ENCODE measurements at places on chromosomes 13 and 19.
A peak's percentile ranks its signal among the peaks of the same experiment; 100 is the strongest.

- DNase-seq, result no peak
Observed at GRCh38 chr19:39352381-39353255, 10.4 kb downstream of the SAMD4B start.

GRCh38 chr13:45933203-45933908 is 81.8 kb upstream of the SIAH3 start:
- no peak for DNase-seq

- DNase-seq, result peak; percentile 65
Observed at GRCh38 chr19:53927739-53928138, 18.7 kb downstream of the CACNG7 start.

DNA sequence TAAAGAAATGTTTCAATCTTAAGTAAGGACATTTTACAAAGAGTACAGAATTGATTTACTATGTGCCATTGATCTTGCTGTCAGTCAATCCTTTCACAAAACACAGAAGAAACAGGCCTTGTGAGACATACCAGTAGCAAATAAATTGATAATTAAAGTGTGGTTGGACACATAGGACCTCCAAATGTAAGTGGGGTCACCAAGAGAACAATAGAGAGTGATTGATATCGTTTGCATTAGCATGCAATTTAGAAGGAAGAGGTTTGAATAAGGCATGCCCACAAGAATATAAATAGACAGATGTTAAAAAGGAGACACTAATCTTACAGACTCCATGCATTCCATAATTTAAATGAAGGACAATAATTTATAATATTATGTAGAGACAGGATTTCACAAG is 1628.3 kb downstream of the PCDH9 start:
- no peak for DNase-seq

DNA sequence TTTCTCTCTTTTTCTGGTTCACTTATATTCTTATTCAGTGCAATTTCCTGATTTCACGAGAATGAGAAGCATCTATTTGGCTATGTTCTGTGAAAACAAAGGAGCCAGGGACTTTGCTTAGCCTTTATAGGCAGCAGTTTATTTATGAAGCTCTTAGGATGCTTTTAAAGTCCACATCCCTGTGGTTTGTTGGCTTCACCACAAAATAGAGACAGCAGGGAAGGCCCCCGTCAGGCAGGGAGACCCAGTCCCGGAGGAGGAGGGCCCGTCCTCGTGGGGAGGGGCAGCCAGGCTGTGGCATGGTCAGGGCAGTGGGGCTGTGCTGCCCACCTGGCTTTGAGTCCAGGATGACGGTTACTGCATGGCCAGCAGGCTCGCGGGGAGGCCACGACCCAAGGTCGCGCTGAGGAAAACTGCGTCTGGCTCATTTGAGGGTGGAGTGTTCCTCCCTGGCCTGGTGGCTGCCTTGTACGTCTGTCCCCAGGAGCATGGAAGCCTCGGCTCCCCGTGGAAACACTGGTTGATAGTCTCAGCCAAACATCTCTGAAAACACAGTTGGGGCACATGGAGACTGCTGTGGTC is 92.7 kb downstream of the ATP11A start:
- no peak for DNase-seq

GRCh38 chr19:8028951-8029491 is 23.5 kb upstream of the CCL25 start:
- DNase-seq, result peak; percentile 97

DNA sequence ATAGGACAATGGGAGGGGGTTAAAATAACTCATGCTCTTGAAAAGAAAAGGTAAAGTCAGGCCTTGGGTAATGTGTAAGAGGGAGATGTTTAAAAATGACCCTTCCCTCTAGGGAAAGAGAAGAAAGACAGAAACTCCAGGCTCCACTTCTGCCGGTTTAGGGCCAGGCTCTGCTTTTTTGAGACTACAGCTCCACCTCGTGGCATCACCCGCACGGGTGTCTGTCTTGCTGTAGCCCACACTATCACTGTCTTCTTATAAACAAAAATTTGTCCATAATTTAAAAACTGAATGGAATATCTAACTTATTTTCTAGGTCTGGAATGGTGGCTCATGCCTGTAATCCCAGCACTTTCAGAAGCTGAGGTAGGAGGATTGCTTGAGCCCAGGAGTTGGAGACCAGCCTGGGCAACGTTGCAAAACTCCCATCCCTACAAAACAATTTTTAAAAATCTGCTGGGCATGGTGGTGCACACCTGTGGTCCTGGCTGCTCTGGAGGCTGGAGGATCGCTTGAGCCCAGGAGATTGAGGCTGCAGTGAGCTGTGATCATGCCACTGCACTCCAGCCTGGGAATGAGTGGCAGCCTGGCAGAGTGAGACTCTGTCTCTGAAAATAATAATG is 65.1 kb upstream of the GTF3A start:
- peak; percentile 49 for DNase-seq

DNA sequence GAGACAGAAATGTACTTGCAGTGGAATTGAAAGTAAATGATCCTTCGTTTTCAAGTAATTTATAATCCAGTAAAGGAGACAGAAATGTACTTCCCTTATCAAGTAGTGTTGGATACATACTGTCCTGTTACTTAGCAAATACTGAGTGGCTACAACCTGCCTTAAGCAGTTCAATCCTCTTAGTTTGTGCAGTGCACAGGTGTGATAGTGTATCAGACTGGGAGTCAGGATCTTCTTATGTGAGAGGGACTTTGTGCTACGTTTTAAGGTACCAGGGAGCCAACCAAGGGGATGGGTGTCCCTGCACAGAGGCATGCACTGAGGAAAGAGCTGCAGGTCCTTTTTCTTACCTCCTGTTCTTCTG is 111.1 kb downstream of the DNAJC3 start:
- no peak for DNase-seq

- no peak for DNase-seq
Observed at GRCh38 chr13:95298971-95299621, 2.2 kb downstream of the ABCC4 start.

DNA sequence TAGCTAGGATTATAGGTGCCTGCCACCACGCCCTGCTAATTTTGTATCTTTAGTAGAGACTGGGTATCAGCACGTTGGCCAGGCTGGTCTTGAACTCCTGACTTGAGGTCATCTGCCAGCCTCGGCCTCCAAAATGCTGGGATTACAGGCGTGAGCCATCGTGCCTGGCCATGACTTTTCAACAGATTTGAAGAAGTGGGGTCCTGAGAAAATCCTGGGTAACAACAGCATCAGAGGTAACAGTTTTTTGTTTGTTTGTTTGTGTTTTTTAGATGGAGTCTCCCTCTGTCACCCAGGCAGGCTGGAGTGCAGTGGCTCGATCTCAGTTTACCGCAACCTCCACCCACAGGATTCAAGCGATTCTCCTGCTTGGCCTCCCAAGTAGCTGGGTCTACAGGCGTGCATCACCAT is 3.7 kb downstream of the JUNB start:
- DNase-seq, result no peak

DNA sequence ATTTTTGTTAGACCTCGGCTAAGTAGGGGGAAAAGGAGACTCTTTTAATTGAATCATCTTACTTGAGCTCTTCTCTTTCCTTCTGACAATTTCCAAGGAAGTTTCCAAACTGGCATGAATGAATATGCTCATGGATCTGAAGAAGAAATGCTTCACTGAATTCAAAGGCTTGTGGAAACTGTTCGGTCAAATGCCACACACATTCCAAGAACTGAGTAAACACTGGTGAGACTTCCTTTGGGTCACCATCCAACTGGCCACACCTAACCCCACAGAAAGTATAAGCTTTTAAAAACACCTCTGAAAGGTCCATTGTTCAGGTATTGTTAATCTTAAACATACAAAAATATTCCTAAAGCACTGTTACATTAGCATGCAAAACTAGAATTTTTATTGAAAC is 33.6 kb downstream of the MTMR6 start:
- DNase-seq, result no peak

DNA sequence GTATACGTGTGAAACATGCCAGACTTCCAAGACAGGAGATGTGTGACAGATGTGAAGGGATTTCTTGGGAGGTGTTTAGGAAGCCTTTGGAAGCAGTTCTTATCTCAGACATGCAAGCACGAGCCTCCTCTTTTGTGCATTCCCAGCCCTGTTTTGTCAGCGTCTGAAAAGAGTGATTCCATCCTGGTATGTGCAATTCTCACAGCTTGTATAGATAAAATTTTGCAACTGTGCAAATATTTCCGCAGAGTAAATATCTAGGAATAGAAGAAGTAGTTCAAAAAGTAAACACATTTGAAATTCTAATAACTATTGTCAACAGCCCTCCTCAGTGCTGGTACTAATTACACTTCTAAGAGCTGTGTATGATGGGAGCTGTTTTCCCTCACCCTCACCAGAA is 72.3 kb upstream of the C1QTNF9B start:
- no peak for DNase-seq

- no peak for DNase-seq
Observed at GRCh38 chr13:20206698-20207235, 14.0 kb upstream of the GJB2 start.

DNA sequence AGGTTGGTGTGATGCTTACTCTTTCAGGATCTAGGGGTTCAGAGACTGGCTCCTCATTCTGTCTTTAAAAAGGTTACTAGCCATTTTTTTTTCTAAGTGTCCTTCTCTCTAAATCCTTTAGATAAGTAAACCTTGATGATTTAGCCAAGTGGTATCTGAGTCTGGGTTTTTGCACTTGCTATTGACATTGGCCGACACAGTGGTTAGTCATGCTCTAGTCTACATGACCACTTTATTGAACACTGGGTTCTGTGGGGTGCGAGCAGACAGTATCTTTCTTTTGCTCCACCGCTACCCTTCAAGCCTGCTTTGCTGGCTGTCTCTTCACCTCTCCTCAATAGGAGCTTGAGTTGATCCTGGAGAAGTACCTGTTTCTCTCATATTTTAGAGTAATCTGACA is 6.2 kb upstream of the NUP58 start:
- no peak for DNase-seq

DNA sequence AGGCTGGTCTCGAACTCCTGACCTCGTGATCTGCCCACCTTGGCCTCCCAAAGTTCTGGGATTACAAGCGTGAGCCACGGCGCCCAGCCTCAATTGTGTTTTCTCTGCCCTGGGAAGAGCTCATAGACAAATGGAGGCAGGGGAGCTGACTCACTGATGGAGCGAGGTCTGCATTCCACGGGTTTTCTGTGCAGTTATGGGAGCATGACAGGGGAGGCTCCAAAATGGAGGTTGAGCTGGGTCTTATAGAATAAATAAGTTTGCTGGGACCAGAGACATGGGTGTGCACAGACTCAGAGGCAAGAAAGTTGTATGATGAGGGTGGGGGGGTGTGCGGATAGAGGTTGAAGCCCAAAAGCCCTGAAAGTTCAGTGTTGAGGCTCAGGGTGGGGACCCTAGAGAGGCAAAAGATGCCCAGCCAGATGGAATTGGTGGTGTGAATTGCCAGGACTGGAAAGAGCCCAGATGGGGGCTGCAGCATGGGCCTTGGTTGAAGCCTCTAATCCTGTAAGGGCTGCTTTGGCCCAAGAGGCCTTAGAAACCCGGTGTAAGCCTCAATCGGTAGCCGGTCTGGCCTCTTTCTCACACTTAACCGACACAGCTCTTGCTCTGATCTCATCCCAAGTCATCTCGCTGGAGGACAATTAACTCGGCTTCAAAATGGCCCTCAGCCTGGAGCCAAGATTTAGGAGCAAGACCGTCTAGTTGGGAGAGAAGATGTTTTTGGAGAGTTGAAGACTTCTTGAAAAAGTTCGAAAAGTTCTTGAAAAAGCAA is 1.9 kb downstream of the TPM4 start:
- peak; percentile 15 for DNase-seq

- DNase-seq, result no peak
Observed at GRCh38 chr13:90238413-90238812, 1109.1 kb upstream of the MIR17HG start.

- no peak for DNase-seq
Observed at GRCh38 chr19:53101518-53101917, 1.7 kb downstream of the ZNF160 start.

- no peak for DNase-seq
Observed at GRCh38 chr19:38917516-38917915, 5.5 kb upstream of the CCER2 start.

- no peak for DNase-seq
Observed at GRCh38 chr19:56114778-56115110, 6.4 kb downstream of the ZNF787 start.

GRCh38 chr19:55463583-55464031 is 944 bp downstream of the C19orf85 start:
- no peak for DNase-seq

- no peak for DNase-seq
Observed at GRCh38 chr13:35524171-35524570, 47.7 kb upstream of the MAB21L1 start.

- DNase-seq, result peak; percentile 48
Observed at GRCh38 chr19:38506723-38507550, 73.4 kb downstream of the RYR1 start.

DNA sequence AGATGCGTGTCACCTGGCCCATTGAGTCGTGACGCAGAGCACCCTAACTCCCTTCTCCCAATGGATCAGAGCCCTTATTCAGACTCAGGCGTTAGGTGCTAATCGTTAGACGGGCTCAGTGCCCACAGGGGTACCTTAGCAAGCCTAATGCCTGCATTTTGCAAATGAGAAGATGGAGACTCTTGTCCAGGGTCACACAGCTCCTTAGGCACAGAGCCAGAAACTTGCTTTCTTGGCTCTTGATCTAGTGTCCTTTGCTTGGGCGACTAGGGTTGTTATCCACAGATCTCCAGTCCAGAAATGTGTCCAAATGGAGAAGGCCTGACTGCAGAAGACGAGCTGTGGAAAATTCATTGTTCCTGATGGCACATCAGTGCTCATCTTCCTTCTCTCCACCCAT is 85.1 kb downstream of the C13orf42 start:
- DNase-seq, result no peak

- no peak for DNase-seq
Observed at GRCh38 chr19:2723747-2724146, 2.6 kb upstream of the DIRAS1 start.

- DNase-seq, result no peak
Observed at GRCh38 chr13:51475727-51476501, 23.1 kb upstream of the INTS6 start.

DNA sequence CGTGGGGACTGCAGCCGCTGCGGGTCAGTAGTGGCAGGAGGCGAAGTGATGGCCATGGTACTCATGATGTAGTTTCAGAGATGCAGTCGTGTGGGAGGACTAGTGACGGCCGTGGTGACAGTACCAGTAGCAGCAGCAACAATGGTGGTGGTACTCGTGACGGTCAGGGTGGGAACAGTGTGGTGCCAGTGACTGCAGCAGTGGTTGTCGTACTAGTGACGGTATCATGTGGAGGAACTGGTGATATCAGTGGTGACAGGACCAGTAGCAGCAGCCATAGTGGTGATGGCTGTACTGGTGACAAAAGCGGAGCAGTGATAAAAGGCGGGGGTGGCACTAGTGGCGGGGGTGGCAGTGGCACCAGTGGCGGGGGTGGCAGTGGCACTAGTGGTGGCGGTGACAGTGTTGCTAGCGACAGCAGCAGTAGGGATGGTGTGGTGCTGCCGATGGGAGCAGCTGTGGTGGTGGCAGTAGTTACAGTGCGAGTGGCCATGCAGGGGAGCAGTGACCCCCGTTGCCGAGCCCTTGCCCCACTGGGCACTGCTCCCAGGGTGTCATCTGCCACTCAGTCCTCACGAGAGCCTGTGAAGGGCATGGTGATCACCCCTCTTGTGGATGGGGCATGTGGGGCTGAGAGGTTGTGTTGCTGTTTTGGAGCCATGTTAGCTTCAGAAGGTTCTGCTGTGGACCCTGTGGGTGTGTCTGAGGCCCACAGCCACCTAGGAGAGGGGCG is 22.7 kb downstream of the ADPRHL1 start:
- no peak for DNase-seq
